Naive B cell (primary cell): ENCODE measurements at places on chromosomes 13 and 19.

GRCh38 chr19:33675501-33676124, 53.9 kb downstream of the CHST8 start:
- DNase-seq, result no peak

DNA sequence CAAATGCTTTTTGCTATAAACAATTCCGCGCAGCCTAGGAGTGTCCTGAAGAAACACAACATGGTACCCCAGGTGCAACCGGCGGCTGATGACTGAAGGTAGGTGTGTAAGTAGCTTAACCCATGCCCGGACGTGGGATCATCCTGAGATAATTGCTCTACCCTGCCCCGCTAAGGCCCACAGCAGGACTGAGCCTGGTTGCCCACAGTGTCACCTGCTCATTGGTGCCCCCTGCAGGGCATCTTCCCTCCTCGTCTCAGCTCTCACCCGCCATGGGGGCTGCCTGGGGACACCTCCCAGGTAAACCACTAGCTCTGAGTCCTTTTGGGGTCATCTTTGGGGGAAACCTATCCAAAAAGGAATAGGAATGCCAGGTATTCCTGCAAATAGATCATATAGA, 22.3 kb downstream of the TMEM161A start:
- no peak for DNase-seq

DNA sequence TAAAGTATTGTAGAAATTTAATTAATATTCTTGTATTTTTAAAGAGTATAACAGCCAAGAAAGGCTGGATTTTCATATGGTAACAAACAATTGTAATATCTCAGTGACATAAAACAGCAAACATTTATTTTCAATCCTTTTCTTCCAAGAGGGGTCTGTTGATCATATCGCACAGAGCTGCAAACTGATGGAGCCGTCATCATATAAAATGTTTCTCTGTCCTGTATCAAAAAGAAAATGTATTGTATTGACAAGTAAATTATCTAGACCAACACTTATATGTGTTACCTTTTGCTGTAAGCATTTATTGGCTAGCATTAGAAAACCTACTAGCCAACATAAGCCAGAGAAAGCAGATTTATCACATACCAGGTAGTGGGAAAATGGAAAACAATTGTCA, 2861.4 kb upstream of the PCDH20 start:
- no peak for DNase-seq

GRCh38 chr13:31699650-31700049, 39.7 kb upstream of the RXFP2 start:
- no peak for DNase-seq

GRCh38 chr13:42223681-42224080, 48.3 kb upstream of the AKAP11 start:
- no peak for DNase-seq

DNA sequence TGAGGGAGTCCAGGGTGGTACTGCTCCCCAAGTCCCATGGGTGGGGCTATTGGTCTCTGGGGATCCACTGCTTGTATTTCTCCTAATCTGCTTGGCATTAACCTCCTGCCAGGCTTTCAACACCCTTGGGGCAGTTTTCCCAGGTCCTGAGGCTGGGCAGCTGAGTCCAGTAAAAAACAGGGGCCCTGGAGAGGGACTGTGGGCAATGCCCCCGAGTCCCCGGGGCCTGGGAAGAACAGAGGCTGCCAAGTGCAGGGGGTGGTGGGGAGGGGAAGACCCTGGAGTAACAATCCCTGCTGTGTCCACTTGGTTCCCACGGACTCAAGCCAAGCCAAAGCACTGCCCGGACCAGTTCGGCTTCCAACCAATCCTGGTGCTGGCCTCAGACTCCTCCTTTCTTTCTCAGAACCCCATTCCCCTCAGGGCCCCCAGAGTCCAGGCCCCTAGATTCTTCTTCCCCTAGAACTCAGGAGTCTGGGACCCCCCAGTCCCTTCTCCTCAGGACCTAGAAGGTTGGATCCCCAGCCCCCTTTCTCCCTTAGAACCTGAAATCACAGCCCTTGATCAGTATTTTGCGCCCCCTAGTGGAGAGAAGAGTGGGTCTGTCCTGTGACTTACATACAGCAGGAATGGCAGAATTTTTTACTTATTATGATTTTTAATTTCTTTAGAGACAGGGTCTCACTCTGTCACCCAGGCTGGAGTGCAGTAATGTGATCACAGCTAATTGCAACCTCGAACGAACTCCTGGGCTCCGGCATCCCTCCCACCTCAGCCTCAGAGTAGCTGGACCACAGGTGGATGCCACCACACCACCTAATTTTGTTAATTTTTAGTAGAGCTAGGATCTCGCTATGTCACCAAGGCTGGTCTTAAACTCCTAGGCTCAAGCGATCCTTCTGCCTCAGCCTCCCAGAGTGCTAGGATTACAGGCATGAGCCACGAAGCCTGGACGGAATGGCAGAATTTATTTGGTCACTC, 3.7 kb upstream of the CLPTM1 start:
- DNase-seq, result peak; percentile 69

DNA sequence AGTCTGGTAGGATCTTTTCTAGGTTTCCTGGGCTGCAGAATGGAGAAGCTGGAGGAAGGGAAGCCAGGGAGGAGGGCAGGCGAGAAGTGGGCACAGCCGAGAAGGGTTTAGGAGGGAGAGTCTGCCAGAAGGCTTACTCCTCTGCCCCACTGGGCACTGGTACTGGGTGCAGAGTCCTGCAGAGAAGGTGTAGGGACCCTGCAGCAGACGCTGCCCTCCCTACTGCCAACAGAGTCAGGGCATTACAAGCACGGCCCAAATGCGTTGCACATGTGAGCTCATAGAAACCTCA, 726 bp upstream of the PEPD start:
- no peak for DNase-seq

- DNase-seq, result no peak
Observed at GRCh38 chr13:60035874-60036273, 127.9 kb downstream of the DIAPH3 start.

- DNase-seq, result peak; percentile 39
Observed at GRCh38 chr19:4866595-4867424, 657 bp downstream of the PLIN3 start.

- no peak for DNase-seq
Observed at GRCh38 chr13:100536643-100537180, 51.9 kb downstream of the GGACT start.

DNA sequence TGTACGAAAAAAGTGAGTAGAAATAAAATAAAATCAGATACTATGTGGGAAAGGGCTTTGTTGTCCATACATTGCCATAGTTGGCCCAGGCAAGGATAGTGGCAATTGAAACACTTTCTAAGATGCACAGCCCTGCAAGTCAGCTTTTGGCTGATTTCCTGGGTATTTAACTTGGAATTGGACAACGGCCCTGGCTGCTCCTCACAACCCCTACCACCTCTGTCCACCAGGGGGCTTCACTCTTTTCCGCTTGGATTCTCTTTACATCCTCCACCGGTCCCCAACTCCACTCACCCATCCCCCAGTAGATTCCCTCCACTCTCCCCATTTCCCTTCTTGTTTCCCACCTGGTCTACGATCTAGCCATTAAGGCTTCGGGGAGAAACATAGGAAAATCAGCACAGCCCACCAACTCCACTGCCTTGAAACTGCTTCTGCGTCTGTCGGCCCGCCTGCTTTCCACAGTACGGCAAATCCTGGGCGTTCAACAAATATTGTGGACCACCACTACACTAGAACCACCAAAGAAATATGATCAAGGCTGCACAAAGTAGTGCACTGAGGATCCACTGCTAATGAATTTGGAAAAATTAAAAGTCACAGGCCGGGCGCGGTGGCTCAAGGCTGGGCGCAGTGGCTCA, 48.6 kb upstream of the GTF3A start:
- DNase-seq, result peak; percentile 37

DNA sequence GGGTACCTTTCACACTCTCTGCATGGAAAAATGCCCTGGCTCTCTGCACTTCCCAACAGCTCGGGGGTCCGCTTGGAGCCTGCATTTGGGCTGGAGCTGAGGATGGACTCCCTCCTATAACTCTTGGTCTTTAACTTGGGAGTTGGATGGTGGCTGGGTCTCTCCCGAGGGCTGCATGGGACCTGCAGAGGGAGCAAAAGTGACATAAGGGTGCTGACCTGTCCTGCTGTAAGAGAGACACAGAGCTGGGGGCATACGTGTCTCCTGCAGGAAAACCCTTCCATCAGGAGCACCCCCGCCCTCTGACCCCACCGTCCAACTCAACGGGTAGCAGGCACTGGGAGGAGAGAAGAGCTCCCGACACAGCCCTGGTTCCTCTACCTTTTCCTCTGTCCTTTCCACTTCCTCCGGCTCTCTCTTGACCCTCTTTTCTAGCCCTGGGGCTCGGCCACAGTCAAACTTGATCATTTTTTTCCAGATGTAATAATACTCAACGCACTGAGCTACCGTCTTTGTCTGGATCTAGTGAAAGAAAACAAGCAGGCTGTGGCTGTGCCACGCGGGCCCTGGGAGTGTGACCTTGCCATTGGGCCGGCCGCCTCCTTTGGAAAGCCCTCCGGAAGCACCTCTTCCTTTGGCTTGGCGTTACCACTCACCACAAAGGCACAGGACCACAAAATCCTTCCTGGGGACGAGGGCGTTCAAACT, 6.8 kb upstream of the NAPA start:
- no peak for DNase-seq

DNA sequence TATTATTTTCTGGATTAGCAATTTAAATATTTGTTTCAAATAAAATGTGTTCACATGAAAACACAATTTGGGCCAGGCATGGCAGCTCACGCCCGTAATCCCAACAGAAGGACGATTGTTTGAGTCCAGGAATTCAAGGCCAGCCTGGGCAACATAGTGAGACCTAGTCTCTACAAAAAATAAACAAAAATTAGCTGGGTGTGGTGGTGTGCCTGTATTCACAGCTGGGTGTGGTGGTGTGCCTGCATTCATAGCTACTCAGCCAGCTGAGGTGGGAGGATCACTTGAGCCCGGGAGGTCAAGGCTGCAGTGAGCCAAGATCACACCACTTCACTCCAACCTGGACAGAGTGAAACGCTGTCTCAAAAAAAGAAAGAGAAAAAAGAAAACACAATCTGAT, 46.4 kb downstream of the KPNA3 start:
- no peak for DNase-seq

- no peak for DNase-seq
Observed at GRCh38 chr13:38328699-38329098, 21.0 kb upstream of the UFM1 start.
